ENCODE measurements at places on chromosomes 11 and 22.

GRCh38 chr11:95977534-95978174 lies 53.7 kb upstream of the MTMR2 start:
- no peak for DNase-seq

- no peak for DNase-seq
Measured at GRCh38 chr11:118892514-118892913, 8.8 kb downstream of the CXCR5 start.

- no peak for DNase-seq
Measured at GRCh38 chr11:120632579-120632978, 121.0 kb downstream of the GRIK4 start.

DNA sequence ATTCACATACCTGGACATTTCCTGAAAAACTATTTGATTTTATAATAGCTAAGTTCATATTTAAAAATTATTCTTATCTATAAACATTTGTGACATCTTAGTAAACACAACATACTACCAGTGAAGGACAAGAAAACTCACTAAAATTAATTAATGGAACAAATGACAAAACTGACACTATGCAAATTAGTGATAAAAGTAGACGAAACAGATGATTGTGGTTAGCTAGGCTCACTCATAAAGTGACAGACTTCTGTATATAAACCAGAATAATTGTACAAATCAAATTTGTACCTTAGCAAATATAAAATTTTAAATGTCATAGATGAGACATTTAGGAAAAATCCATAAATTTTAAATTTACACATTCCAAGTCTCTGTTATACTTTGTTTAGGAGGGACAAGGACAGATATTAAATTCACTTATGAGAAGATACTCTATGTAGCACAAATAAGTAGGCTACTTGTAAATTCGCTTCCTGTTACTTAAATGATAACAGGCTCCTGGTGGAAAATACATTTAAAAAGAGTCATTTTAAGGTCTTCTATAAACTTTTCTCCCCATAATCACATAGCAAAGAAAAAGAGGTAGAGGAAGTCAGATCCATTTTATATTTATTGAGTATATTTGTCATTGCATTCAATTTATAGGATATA lies 81.2 kb downstream of the KIF18A start:
- no peak for DNase-seq

GRCh38 chr22:44331881-44332714 lies 19.3 kb upstream of the SHISAL1 start:
- no peak for DNase-seq

DNA sequence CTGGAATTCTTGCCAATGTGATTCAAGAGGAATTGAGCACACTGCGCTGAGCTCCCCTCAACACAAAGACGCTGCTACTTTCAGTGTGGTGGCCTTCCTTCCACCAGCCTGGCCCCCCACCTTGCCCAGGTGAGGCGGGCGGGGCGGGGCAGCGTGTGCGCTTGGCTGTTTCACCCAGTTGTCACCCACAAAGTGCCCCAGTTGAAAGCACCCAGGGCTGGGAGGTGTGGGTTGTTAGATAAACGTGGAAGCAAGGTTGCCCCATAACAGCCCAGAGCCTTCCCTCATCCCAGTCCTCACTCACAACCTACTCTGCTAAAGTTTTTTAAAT lies 43.1 kb downstream of the CACNG2 start:
- DNase-seq, result no peak

DNA sequence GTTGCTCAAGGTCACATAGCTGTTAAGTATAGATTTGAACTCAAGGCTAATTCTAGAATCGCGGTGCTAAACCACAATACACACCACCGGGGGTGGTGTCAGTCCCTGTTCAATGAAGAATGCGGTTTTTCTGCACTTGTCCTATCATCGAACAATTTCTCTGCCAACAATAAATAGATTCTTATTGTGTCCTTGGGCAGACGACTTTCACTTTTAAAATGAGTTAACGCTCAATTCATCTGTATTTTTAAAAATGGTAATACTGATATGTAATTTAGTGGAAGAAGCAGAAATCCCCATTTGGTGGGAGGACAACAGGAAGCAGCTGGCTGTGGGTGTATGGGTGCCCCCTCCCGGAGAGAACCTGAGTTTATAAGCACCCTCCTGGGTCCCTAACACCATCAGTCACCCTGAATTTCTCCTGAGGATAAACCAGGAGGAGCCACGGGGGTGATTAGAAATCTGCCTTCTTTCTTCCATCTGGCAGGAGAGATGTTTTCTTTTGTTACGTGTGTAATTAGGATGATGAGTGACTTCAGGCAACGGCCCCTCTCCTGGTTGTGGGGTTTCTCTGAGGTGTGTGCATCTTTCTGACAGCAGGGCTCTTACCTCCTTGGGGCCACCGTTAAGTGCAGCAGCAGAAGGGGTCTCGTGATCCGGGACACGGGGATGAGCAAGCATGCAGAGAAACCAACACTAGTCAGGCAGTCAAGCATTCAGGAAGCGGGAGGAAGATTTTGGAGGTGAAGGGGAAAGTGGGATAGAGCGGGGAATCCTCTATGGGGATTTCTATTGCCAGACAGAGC lies 87.7 kb downstream of the GRAMD1B start:
- no peak for DNase-seq

DNA sequence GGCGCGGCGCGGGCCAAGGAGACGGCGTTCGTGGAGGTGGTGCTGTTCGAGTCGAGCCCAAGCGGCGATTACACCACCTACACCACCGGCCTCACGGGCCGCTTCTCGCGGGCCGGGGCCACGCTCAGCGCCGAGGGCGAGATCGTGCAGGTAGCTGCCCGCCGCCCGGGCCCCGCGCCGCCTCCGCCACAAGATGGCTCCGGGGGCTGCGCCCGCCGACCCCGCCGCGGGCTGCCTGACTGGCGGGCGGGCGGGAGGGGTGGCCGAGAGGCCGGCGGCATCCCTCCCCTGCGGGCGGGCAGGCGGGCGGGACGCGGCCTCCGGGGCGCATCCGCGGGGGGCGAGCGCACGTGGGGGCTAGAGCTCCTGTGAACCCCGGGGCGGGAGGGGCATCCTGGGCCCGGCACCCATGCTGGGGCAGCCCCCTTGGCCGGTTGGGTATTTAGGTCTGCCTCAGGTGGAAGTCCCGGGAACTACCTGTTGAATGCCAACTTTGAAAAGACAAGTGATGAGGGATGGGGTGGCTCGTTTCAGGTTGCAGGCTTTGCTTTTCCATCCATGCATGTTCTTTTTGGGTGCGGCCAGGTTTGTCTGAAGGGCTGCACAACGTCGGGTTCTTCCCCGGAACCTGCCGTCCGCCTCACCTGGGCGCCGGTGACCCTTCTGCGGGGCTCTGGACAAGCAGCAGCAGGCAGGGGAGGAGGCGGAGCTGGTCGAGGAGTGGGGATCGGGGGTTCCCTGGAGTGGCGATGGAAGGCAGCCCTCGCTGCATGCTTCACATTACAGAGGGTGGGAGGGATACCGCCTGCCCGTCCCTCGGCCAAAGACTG lies 760 bp downstream of the ZNRF3 start:
- DNase-seq, result no peak

GRCh38 chr22:47245786-47246185 lies 483.3 kb downstream of the TBC1D22A start:
- DNase-seq, result no peak

- DNase-seq, result no peak
Measured at GRCh38 chr11:132037956-132038355, 667.5 kb downstream of the NTM start.

GRCh38 chr11:36460220-36460619 lies 49.9 kb downstream of the TRAF6 start:
- no peak for DNase-seq

DNA sequence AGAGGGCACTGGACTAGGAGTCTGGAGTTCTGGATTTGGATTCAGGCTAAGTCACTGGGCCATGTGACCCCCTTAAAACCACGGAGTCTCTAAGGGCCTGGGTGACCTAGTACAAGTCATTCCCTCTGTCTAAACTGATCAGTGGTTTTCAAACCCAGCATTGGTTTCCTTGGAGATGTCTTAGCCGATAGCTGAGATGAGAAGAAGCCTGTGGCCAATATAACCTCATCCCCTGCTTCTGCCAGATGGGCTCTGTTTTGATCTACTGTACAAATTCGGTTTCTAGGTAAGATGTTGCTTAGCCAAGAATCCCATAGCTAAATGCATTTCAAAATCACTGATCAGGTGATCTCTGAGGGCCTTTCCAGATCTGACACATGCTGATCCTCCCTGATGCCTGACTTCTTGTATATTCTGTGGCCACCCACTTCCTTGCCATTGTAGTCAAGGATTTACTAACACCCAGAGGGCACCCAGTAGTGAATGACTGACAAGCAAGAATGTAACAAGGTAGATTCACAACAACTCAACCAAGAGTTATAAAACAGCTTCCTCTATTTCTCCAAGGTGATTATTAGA lies 53.1 kb downstream of the GALNT18 start:
- no peak for DNase-seq

- DNase-seq, result no peak
Measured at GRCh38 chr11:79461144-79461543, 20.3 kb upstream of the TENM4 start.

GRCh38 chr22:46796566-46797195 lies 34.2 kb downstream of the TBC1D22A start:
- DNase-seq, result no peak

DNA sequence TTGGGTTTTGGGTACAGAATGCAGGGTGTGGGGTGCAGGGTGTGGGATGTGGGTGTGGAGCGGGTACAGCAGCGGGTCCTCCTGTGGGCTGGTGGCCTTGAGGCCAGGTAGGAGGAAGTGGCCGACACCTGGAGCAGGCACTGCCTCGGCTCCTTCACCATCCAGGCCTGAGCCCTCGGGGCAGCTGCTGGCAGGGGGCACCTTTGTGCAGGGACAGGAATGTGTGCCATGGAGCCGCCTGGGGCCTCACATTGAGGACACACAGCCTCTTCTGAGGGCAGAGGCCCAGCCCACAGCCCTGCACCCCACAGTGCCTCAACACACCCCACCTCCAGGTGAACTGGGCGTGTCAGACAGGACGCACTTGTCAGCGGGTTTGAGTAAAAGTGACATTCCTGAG lies 984.0 kb downstream of the BRD1 start:
- DNase-seq, result no peak

DNA sequence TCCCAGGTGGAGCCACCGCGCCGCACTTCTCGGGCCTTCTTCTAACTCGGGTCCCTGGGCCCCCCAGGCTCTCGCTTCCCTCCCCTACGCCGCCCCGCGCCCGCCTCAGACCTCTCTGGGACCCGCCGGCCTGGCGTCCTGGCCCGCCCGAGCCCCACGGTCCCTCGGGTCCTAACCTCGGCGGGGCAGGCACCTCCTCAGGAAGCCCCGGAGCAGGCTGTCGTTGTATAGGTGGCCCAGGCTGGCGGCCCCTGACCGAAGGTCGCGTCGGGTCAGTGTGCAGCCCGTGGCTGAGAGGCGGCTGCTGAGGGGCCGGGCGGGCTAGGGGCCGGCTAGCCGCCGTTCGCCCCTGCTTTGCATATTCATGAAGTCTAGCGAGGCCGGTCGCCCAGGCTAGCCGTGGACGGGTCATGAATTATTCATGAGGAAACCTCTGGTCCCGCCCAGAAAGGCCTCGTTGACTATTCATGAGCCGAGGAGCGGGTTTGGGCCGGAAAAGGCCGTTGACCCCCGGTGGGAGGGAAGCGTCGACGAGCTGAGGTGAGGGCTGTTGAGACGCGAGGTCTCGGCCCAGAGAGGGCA lies at the start of gene HORMAD2:
Gene HORMAD2 (plus strand): TSS at position 513 of the 582 bp plus-strand sequence. CDS start 13,489 bp downstream, outside the sequence.
- no peak for DNase-seq

Measured in activated naive CD8-positive, alpha-beta T cell treated with anti-CD3 and anti-CD28 coated beads, Interleukin-2, amount 50 U/mL, for 16 hours (primary cell).